ENCODE measurements at places on chromosomes 5 and 9. TPM values are rescaled to one million over a fixed set of nuclear protein-coding genes. Genes with fewer than 3 reads are reported as not detected.

- H3K4me3 ChIP-seq, result no peak overlapping the region
- no peak for DNase-seq
- no peaks in the 10 kb centered on the region for H3K27me3 ChIP-seq
- H3K36me3 ChIP-seq, result no peaks in the 10 kb centered on the region
These were observed 52.3 kb downstream of the MYO10 start for GRCh38 chr5:16883806-16884205.

- no peak overlapping the region for H3K27ac ChIP-seq
- no peaks in the 10 kb centered on the region for H3K27me3 ChIP-seq
- H3K4me1 ChIP-seq, result no peaks in the 10 kb centered on the region
- peaks cover 21% of the 10 kb centered on the region for H3K36me3 ChIP-seq
- no peak overlapping the region for H3K4me3 ChIP-seq
These were observed 9.1 kb downstream of the CHMP5 start for GRCh38 chr9:33273972-33274328.

DNA sequence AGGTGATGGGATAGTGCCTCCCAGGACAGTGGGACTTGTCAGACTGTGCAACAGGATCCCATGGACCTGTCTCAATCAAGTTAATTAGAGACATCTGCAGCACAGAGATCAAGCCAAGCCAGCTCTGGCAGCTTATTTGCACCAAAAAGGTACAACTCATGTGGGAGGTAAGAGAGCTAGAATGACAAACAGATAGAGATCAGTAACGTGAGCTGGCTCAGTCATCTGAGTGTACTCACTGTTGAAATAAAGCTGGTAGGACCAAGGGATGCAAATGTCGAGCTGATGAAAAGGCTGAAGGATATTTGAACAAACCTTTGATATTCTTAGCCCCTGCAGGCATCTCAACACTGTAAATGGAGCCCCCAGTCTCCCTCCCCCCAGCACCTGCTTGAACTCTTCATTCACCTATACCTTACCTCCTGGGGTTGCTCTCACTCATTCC, 198.1 kb downstream of the EFNA5 start:
- no peaks in the 10 kb centered on the region for H3K27me3 ChIP-seq
- H3K4me1 ChIP-seq, result peaks cover 11% of the 10 kb centered on the region
- no peaks in the 10 kb centered on the region for H3K36me3 ChIP-seq
- H3K27ac ChIP-seq, result no peak overlapping the region
- no peak overlapping the region for H3K4me3 ChIP-seq

DNA sequence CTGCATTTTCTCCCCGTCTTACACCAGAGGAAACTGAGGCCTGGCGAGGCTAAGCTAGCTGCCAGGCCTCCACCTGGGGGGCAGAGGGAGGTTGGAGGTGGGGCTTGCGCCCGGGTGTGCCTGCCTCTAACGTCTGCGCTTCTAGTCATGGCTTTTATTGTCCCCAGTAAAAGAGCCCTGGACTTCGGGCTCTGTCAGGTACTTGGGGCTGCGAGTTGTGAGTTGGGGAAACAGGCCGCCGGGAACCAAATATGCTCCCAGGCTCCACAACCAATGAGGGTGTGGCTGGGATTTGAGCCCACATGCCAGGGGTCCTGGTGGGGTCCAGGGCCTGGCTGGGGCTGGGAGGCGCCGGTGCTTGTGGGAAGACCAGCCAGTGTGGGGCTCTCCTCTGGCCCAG, 57.4 kb upstream of the NOTCH1 start:
- no peaks in the 10 kb centered on the region for H3K4me1 ChIP-seq
- no peaks in the 10 kb centered on the region for H3K36me3 ChIP-seq
- no peak for DNase-seq

- H3K27ac ChIP-seq, result no peak overlapping the region
- no peaks in the 10 kb centered on the region for H3K27me3 ChIP-seq
- DNase-seq, result no peak
- H3K4me3 ChIP-seq, result no peak overlapping the region
- H3K4me1 ChIP-seq, result no peaks in the 10 kb centered on the region
- no peaks in the 10 kb centered on the region for H3K36me3 ChIP-seq
These were observed 6.9 kb upstream of the IGFBPL1 start for GRCh38 chr9:38431116-38431515.

DNA sequence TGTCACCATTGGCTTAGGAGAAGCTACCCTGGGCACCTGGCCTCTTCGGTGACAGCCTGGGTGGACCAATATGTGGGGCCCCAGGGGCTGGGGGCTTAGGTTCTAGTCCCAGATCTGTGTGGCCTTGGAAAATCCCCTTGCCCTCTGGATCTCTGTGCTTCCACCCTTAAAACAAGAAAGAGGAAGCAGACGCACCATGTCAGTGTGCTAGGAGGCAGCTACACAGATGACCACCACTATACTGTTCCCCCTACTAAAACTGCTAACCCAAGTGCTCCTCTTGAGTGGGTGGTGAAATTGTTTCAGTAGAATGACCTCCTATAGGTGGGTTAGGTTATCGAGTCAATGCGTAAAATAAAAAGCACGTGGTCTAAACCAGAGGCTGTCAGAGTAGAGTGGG, 31.0 kb downstream of the AFAP1L1 start:
- no peak overlapping the region for H3K27ac ChIP-seq
- H3K36me3 ChIP-seq, result no peaks in the 10 kb centered on the region
- H3K4me3 ChIP-seq, result no peak overlapping the region
- no peaks in the 10 kb centered on the region for H3K4me1 ChIP-seq
- no peak for DNase-seq

The MEGF10 gene
- 0.59 TPM for total RNA-seq

DNA sequence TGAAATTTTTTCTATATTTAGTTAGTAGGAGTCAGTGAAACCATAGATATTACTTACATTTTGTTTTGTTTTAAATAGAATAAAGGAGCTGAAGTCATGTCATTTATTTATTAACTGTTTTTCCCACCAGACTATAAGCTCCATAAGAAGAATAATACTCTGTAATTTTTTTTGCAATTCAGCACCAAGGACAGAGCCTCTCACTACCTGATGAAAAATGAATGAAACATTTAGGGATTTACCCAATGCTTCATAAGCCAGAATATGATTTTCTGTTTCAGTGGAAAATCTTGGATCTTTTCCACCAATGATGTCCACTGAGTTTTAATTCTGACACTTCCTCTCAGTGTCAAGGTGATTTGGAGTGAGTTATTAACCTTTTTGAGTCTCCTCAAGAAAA, 624.9 kb upstream of the GRAMD2B start:
- no peaks in the 10 kb centered on the region for H3K36me3 ChIP-seq
- H3K27ac ChIP-seq, result no peak overlapping the region
- no peak for DNase-seq
- no peaks in the 10 kb centered on the region for H3K4me1 ChIP-seq

GRCh38 chr5:143665866-143666265, 146.1 kb upstream of the HMHB1 start:
- no peak overlapping the region for H3K27ac ChIP-seq
- no peaks in the 10 kb centered on the region for H3K36me3 ChIP-seq

The SLC23A1 gene
- total RNA-seq, result 0.49 TPM

GRCh38 chr5:135315386-135315785, 83.6 kb downstream of the MACROH2A1 start:
- DNase-seq, result no peak
- H3K4me3 ChIP-seq, result no peak overlapping the region
- H3K36me3 ChIP-seq, result no peaks in the 10 kb centered on the region
